ENCODE measurements at places on chromosomes 6 and 20. TPM values are rescaled to one million over a fixed set of nuclear protein-coding genes. Genes with fewer than 3 reads are reported as not detected.

DNA sequence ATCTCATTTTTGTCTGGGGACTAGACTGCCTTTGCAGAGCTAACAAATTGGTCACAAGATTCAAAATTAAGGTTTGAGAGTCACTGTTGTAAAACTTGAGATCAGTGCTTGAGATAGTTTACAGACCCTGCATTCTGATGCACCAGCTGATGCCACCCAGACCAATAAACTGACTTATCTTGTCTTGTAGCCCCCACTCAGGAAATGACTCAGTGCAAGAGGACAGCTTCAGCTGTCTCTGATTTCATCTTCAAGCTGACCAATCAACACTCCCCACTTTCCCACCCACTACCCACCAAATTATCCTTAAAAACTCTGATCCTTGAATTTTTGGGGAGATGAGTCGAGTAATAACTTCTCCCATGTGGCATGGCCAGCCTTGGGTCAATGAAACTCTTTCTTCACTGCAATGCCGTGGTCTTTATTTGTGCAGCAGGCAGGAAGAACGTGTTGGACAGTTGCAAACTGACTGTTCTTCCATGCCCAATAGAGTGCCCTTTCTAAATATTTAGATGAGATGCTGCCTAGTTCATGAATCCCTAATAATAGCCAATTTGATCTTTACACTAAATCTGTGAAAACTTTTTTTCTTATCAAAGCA is 48.3 kb upstream of the PROKR2 start:
- no peak for DNase-seq

The C6orf163 gene
- 1.0 TPM for total RNA-seq

- DNase-seq: peak; percentile 1
Observed at GRCh38 chr6:7901056-7901455, 9.5 kb downstream of the TXNDC5 start.

The BFSP1 gene
- total RNA-seq: 1.9 TPM

- no peak for DNase-seq
Observed at GRCh38 chr20:53867741-53868351, 202.5 kb downstream of the BCAS1 start.

DNA sequence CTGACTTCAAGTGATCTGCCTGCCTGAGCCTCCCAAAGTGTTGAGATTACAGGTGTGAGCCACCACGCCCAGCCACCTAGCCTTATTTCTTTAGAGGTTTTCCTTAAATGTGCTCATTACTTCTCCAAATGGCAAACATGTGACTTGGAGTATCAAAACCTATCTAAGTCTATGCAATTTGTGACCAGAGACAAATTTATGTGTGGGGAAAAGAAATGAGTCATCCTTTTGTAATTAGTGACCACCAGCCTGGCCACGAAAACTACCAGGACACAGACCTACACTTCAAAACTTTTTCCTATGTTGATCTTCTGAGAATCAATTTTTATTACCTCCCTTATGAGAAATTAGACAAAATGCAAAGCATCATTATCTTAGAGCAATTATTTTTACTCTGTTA is 64.6 kb upstream of the OGFRL1 start:
- DNase-seq: no peak

DNA sequence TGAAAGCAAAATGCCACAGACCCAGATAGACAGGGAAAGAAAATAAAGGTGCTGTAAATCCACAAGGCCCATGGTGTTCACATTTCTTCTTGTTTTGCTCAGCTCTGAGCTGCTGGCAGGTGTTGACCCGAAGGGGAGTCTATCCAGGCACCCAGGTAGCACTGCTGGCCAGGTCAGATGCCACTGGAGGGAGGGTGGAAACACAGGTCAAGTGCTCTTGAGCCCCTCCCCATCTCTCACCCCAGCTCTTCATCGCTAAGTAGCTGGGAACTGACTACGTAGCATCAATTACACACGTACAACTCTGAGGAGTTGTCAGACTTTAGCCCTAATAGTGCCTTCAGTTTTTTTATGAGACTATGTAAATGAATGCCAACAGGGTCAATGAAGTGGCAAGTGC is 287.8 kb upstream of the QKI start:
- DNase-seq: no peak

DNA sequence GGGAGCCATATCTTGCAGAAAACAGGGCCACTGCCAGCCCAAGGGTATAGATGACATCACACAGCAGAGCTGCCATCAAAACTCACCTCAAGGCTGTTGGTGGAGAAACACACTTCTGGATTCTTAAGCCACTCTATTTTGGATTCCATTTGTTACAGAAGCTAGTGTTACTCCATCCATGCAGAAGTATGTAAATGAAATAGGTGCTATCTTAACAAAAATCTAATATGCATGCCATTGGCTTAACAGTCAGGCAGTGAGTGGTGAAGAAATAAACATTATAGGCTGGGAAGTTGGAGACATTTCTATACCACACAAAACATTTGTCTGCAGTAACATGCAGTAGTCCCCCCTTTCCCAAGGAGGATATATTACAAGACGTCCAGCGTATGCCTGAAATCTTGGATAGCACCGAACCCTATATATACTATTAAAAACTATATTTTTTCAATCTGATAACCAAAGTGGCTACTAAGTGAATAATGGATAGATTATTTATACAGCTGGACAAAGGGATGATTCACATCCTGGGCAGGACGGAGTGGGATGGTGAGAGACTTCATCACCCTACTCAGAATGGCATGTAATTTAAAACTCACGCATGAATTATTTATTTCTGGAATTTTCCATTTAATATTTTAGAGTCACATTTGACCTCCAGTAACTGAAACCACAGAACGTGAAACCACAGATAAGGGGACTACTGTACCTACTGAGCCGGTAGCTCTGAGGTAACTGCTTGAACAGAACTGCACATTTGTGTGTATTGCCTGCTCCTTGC is 160.0 kb upstream of the PLN start:
- DNase-seq: peak; percentile 92

DNA sequence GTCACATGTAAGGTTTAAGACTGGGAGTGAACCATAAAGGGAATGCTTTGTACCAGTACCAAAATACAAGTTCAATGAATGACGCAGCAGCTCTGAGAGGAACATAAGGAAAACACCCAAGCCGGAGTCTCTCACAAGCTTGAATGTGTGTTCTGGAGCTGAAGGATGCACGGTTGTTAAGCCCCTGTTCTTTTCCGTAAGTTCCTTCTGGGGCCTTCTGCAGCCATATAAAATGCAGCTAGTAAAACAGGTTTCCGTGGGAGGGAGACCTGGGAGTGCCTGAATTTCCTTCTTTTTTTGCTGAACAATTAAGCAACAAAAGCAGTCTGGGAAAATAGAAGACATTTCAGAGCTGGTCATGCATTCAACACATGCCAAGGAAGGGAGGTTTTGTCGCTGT is 73.2 kb upstream of the JAG1 start:
- no peak for DNase-seq

The LY6G6C gene
- total RNA-seq: not detected

The CGA gene
- total RNA-seq: not detected

- DNase-seq: no peak
Observed at GRCh38 chr6:41814629-41815028, 27.1 kb downstream of the TOMM6 start.

The HLA-DQA1 gene
- not detected for total RNA-seq

The TRIM31 gene
- total RNA-seq: not detected

DNA sequence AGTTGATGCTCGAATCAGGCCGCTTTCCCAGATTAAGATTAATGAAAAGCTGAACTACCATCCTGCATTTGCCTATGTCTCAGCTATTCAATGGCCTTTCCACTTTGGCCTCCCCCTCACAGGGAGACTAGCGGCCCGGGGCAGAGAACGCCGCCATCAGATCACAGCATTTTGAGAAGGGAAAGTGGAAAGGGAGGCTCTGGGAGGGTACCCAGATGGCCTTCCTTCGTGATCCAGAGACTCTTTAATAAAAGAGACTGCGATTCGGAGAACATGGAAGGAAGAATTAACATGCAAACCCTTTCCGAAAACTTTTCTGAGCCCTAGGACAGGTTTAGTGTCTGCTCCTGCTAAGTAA is 533 bp downstream of the MRPS18A start:
- peak; percentile 25 for DNase-seq

The C2 gene
- not detected for total RNA-seq

GRCh38 chr6:37783025-37783855 is 36.3 kb upstream of the ZFAND3 start:
- peak; percentile 20 for DNase-seq

GRCh38 chr6:170013815-170014214 is 262.4 kb downstream of the ERMARD start:
- DNase-seq: no peak

DNA sequence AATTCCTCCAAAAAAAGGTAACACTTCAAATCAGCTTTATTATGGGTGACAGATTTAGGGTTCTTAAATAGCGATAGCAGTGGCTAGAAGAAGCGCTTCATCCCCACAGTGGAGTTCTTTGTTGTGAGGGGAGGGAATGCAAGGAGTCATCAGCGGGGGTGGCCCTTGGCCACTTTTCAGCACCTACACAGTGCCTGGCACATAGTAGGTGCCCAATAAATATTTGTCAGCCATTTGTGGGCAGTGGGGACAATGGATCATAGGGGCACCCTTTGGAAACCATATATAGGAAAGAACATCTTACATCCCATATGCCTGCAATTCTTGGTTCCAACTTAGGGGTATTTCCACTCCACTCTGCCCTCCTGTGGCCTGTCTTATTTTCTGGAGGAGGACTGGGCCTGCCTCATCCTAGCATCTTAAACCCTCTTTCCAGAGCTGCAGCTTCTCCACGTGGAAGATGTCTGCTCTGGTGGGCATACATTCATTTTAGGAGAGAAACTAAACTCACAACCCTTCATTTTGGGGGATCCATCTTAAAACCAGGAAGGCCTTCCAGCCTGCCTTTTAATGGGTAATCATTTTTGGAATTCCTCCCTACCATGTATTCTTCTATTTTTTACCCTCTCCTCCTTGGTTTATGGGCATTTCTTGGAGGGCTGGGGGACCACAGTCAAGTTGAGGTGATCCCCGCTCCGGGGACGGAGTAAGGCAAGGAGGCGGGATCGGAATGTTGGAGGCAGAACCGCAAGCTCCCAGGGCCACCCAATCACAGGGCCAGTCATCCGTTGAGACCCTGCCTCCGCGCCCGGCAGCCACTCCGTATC is 2.6 kb upstream of the GPSM3 start:
- DNase-seq: peak; percentile 83

The DCBLD1 gene
- total RNA-seq: 41.1 TPM

GRCh38 chr20:43681468-43681942 is 14.6 kb downstream of the MYBL2 start:
- DNase-seq: no peak

The WTAP gene
- total RNA-seq: 96.4 TPM

DNA sequence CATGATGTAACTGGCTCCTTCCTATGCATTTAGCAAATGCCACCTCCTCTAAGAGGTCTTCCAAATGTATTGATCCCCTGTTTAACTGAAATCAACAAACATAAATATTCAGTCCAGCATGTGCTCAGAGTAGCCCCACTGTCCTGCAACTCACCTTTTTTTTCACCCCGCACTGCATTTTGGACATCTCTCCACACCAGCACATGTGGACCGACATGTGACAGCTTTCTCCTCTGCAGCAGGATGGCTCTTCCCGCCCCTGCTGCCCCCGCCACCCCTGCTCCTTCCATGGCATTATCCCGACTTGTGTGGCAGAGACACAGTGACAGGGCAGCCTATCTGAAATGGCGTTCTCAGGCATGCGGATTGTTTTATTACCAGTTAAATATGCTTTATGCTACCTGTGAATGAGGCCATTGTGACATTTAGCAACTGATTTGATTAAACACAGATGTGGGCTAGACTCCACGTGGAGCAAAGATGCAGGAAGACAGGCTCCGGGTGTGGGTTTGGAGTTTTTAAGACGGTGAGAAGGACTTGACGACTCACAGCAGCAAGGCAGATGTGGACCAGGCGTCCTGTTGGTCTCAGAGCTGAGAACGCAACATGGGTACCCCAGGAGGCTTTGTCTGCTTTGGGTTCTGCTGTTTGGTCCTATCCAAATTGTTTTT is 161.2 kb downstream of the EYA2 start:
- DNase-seq: no peak

Data from dermis blood vessel endothelial cell (primary cell).